Gastrocnemius medialis (tissue), 4 donors: ENCODE measurements at places on chromosomes 2 and 18. TPM values are rescaled to one million over a fixed set of nuclear protein-coding genes. Genes with fewer than 3 reads are reported as not detected.

The RAB6C gene
- not detected for total RNA-seq

The BOLL gene
- 2.5 TPM for total RNA-seq

The MYO5B gene
- total RNA-seq: 0.05 TPM

The CEP192 gene
- 8.3 TPM for total RNA-seq

The TSHZ1 gene
- 7.9 TPM for total RNA-seq

DNA sequence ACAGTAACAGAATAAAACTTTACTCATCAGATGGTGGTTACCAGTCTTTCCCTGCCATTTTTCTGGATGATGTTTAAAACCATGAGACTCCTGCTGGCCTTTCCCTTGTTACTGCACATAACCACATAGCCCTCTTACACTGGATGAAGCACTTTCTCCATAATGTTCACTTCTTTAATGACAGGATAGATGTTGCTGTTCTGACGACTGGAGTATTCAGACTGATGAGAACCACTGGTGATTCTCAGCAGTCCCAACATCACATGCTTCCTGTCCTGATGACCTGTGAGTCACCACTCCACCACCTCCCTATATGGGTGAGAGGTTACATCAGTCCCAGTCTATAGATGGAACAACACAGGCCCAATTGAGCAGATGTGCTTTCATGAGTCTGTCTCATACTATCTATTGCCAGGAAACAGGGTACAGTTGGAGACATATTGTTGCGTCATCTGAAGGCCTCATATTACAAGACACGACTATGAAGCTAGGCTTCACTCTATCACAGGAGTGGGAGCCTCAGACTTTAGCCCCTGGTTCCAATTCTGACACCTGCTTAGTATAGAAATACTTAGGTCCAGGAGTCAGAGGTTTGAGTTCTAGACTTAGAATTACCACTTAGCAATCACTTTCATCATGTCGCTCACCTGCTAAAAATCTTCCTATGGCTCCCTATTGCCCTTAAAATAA is 145.7 kb upstream of the KLF7 start:
- H3K4me3 ChIP-seq: no peak overlapping the region
- no peaks in the 10 kb centered on the region for H3K36me3 ChIP-seq
- H3K4me1 ChIP-seq: peaks cover 6% of the 10 kb centered on the region
- peak; percentile 40 for DNase-seq
- H3K27ac ChIP-seq: peak overlapping the region; percentile 24

The ONECUT2 gene
- total RNA-seq: 0.15 TPM

DNA sequence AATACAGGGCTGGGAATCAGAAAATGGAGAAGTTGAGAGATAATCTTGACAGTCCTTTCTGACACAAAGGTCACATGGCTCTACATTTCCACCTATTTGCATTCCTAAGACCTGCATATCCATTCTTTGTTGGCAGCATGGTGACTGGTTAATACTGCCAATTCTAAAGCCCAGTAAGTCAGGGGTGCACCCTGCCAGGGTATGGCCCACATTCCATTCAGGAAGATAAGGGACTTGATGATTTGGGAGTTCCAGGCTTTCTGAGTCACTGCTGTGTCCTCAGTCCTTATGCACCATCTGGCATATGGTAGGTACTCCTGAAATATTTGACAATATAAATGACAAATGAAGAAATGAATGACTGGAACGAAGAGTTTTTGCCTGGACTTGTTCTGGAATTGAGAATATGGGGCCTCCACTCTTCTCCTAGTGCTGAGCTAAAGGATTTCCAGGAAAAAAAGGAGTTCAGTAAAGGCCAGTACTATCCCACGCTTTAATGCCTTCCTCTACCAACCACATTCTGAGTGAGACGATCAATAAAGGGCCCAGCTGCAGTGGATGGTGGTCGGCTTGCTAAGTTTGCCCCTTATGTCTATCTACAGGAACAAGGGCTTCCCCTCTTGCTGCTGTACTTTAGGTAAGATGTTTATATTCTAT is 31.7 kb upstream of the EIF2AK3 start:
- H3K36me3 ChIP-seq: no peaks in the 10 kb centered on the region
- DNase-seq: no peak
- no peaks in the 10 kb centered on the region for H3K27me3 ChIP-seq
- H3K4me1 ChIP-seq: peaks cover 22% of the 10 kb centered on the region
- H3K4me3 ChIP-seq: peak overlapping the region; percentile 51
- peak overlapping the region; percentile 99 for H3K27ac ChIP-seq

The ASB18 gene
- 0.16 TPM for total RNA-seq
